ENCODE measurements at places on chromosomes 1 and 21.

- no peak for DNase-seq
Observed at GRCh38 chr1:3671371-3672180, 19.3 kb downstream of the TP73 start.

- no peak for DNase-seq
Observed at GRCh38 chr1:157831968-157832626, 9.5 kb downstream of the CD5L start.

- no peak for DNase-seq
Observed at GRCh38 chr21:44064852-44065403, 42.3 kb upstream of the PWP2 start.

GRCh38 chr1:181608948-181609347 is 125.6 kb downstream of the CACNA1E start:
- DNase-seq = no peak

- DNase-seq = no peak
Observed at GRCh38 chr1:37892151-37893047, 33.0 kb upstream of the MTF1 start.

DNA sequence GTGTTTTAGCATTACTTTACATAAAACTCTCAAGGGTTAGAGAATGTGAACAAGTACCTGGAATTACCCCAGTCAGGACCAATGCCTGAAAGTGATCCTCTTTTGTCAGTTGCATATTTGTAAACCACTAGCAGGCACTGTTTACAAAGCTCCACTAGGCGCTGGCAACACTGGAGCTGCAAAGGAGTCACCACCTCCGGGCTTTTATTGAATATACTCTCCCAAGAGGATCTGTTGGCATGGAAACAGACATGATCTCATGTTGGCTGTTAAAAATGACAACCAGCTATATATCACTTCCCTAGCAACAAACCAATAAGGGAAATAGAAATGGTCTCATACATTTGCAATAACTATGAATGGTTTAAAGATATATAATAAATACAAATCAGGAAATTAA is 116.0 kb downstream of the TTLL7 start:
- no peak for DNase-seq

DNA sequence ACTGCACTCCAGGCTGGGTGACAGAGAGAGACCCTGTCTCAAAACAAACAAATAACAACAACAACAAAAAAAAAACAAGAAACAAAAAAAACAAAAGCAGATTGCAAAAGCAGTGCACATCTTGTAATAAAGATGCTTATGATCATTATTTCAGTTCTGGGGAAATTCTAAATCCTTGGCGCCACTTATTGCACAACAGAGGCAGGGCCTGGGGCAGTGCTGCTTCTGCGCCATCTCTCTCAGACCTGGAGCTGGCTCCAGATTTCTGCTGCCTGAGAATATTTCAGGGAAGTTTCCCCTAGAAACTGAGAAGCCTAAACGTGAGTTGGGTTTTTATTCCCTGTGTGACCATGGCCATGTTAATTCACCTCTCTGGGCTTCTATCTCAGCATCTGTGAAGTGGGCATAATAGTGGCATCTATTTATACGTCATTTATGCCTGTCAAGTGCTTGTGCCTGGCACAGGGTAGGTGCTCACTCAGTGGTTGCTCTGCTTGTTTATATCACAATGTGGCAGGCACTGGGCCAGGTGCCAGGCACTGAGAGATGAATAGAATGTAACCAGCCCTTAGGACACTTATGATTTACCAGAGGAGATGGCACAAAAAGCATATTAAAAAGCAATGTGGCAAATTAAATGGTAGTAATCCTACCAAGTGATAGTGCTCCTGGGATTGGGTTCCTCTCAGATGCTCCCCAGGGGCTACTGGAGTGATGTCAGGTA is 67.9 kb downstream of the MDM4 start:
- DNase-seq = no peak

- DNase-seq = no peak
Observed at GRCh38 chr21:20308586-20309315, 689.5 kb upstream of the NCAM2 start.

- DNase-seq = no peak
Observed at GRCh38 chr1:151043163-151043562, 4.4 kb upstream of the C1orf56 start.

GRCh38 chr1:97304366-97304765 is 582.8 kb downstream of the PTBP2 start:
- DNase-seq = no peak

DNA sequence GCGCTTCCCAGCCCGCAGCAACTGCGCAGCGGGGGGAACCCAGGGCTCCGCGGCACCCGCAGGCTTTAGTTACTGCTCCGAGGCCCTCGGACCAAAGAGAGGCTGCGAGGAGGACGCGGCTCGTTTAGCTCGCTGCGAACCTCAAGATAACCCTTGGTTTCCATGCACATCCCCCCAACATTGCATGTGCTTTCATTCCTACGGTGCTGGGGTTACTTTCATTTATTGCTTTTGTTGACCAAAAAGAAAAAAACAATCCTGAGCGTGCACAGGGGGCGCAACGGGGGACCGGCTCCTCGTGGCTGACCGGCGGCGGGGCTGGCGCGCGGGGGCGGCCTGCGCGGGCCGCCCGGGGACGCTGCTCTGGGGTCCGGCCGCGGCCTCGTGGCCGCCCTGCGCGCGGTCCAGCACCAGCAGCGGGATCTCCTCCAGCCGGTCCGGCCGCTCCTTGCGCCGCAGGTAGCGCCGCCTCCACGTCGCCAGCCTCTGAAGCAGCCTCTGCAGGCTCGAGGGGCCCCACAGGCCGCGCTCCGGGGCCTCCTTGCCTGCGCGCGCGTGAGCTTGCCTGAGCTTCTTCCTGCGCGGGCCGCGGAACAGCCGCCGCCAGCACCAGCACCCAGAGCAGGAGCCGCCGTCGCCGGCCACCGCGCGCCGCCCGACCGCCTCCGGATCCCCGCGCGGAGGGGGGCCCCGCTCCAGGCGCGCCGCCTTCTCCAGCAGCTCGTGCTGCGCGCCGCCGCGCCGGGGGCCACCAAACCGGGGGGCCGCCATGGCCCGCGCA is 77.4 kb downstream of the DESI2 start:
- peak; percentile 72 for DNase-seq

DNA sequence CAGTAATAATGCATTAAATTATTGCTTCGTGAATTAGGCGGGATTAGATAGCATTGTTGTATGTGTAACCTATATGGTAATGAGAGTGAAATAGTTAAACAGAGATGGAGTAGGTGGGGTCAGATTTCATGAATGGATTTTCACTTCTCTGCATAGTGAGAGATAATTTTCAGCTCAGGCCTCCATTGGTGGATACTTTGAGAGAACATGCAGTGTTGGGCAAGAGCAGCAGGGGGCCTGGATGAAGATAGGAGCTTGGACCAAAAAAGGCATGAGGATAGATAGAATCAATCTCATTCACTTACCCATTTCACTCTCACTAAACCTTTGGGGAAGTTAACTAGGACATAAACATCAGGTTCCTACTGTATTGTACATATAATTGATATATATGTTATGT is 39.5 kb upstream of the C1orf87 start:
- no peak for DNase-seq

DNA sequence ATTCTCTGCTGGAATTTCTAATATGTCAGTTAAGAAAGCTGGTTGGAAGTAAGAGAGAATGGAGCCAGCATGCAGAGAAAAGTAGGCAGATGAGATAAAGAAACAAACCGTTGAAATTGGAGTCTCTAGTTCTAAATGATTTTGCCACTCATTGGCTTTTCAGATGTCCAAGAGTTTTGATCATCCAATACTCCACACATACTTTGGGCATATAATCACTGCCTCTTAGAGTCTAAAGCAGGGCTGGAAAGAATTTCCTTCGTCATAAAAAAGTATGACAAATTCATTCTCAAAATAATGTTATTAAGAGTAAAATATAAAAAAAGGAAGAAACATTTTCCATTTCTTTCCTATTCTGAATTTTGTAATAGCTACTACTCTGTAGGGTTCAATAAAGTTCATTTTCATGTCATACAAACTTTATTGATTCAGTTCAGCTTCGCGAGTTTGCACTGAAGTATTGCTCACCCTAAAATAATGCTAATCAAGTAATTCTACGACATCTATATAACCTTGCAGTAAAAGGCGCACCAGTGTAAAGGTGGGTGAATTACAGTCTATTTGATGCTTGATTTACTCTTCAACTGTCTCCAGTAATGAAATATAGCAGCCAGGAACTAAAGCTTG is 1556.6 kb downstream of the NCAM2 start:
- no peak for DNase-seq

DNA sequence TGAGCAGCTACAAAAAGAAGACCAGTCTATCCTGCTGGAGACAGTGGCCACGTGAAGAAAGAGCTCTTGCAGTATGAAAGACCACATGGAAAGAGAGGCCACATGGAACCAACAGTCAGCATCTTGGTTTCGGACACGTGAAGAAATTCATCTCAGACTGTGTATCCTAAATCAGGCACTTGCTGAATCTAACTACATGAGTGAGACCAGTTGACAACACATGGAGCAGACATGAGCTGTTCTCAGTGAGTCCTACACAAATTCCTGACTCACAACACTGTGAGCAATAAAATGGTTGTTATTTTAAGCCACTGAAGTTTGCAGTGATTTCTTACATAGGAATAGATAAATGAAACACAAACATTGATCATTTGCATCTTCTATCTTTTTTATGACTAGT is 2.4 kb upstream of the TAF1A start:
- DNase-seq = no peak

DNA sequence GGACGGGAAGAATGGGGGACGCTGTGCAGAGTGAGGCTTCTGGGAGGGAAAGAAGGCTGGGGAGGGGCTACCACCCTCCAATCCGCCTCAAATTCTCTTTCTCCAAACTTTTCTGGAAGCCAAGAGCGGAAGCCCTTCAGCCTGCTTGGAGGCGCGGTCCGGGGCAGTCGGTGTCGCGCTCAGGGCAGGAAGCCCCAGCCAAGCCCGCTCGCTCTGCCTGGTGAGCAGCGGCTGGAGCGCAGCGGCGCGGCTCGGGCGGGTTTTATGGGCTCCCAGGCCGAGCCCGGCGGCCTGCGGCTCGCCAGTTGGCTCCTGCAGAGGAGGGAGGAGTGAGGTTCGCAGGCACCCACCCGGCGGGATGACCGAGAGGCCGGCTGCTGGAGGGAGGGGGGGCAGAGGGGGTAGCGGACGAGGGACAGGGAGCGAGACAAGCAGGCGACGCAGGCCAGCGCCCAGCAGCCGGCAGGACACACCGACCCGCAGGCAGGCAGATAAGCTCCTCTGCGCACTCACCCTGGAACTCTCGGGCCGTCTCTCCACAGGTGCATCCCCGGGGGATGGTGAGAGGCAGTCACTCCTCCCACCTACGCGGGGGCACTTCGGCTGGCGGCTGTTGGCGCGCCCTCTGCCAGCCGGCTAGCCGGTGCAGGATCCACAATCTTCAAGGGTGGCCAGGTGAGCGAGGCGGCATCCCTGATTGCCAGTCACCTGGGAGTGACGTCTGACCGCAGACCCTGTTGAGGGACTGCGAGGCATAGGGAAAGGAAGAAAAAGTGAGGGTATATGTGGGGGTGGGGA is at the start of gene AVPR1B:
TSS of gene AVPR1B (minus strand) at position 238 of the 798 bp plus-strand sequence. CDS start 498 bp downstream, outside the sequence.
- peak; percentile 72 for DNase-seq

DNA sequence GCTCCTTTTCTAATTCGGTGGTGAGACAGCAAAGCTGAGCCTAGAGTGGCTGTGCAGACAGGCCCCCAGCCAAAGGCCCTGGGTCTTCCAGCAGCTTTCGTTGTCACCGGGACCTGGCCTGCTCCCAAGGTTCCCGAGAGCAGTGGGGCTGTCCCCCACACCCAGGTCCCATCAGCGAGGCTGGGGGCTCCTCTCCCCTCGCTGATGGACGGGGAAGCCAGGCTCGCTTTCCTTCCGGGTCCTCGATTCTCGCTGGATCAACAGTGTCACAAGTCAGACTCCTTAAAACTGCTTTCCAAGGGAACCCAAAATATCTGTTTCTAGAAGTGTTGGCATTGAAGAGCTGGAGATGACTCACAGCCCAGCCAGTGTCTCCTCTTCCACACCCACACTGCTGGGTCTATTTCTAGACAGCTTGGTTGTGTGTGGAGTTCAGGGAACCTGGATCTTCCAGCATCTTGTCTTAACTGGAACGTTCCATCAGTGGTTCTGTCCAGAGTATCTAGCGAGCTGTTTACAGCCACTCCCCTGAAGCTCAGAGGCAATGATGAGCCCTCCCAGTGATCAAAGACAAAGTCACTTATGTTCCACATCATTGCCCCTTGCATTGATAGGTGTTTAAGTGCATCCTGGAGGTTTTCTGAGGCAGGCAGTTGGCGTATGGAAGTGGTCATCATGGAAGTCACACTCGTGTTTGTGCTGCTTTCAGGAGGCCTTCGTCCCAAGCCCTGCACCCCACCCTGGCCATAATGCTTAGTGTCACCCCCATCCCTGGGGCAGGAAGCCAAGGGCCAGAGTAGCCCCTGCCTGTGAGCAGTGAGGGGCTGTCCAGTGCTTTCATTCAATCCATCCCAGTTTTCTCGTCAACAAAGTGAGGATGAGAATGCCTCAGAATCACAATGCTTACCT is 35.2 kb downstream of the RRP1 start:
- no peak for DNase-seq

DNA sequence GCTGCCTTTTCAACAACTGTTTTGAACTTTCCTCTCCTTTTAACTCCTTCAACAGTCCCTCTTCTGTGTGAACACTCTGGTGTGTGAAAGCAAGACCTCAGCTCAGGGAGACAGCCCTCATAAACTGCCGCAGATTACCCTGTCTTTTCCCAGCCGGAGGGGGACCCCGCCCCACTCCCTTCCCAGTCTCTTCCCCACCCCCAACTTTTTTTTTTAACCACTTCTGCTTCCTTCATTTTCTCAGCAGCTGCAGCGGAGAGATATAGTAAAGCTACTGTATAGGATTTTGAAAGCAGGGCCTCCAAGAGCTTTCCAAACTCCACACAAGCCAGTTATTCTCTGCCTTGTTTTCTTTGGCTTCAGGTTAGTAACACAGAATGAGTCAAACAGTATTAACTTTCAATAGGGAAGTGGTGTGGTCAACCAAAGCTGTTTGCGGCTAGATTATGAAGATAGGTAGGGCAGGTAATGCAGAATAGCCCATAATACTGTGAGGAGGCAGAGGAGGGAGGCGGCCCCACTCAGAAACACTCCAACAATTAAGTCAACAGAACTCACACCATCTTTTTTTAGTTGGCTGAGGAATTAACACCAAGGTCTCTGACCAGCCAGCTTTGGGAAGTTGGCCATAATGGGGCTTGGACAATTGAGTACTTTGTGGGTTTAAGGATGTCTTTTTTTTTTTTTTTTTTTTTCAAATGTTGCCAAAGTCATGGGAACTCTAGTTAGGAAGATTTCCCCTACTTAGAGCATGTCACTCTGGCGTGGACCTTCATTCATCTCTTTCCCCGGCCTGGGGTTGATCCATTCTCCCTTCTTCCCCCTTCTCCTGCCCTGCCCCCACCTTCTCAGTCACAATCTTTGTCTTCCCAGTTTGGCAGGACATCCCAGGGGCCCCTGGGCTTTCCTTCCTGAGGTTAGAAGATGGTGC is 177.0 kb downstream of the CLIC6 start:
- no peak for DNase-seq

Measured in pancreas (tissue), 10 donors.